Activated T-helper 1 cell treated with anti-CD3 and anti-CD28 coated beads, Interleukin-2, amount 50 U/mL, for 16 hours (primary cell): ENCODE measurements at places on chromosomes 1 and 21.

DNA sequence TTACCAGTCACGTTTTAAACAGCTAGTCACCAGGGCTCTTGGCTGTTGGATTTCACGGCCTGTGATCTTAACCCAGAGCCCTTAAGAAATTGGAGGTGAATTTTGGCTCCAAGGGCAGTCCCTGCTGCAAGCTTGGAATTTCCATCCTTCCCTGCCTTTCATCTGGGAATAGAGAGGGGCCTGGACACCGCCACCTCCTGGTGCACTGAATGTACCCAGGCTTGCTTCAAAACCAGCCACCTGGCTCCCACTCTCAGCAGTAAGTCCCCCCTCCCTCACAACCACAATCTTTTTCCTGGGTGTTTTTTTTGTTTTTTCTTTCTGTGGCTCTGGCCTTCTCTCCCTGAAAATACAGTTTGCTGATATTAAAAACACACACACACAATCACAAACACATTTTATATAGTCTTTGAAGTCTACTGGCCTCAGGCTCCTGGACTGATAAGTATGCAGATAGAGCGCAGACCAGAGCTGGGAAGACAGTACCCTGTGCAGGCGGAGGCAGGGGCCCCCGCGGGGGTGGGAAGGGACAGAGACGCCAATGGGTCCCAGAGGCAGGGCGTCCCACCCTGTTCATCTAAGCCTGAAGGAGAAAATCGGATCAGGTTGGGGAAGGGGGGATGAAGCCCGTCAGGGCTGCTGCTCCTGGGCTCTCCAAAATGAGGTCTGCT is 65.8 kb upstream of the IGSF21 start:
- no peak for DNase-seq

DNA sequence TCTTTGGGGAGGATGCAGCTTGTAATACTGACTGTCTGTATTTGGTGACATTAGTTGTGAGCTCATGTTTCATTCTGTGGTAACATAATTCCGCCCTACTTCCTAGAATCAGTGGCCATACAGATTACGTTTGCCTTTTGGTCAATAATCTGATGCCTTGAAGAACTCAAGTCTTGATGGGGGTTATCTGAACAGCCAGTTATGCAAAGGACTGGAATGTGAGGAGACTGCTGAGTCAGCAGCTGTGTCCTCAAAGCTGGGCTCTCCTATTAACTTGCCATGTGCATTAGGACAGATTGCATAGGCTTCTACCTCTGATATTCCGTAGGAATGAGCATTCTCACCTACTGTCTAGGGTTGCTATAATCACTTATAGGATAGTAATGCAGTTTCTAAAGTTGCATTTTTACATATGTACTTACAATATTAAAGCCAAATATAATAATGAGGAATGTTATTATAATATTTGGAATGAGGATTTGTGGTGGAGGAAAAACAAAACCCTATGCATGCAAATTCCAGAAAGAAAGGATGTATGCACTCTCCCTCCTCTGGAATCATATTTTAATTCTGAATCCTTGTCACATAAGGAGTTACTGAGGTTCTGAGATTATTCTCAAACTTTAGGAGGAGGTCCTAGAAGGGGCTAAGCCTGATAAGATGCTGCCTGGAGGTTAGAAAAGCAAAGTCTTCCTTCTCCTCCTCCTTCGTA is 116.0 kb downstream of the NOS1AP start:
- no peak for DNase-seq

DNA sequence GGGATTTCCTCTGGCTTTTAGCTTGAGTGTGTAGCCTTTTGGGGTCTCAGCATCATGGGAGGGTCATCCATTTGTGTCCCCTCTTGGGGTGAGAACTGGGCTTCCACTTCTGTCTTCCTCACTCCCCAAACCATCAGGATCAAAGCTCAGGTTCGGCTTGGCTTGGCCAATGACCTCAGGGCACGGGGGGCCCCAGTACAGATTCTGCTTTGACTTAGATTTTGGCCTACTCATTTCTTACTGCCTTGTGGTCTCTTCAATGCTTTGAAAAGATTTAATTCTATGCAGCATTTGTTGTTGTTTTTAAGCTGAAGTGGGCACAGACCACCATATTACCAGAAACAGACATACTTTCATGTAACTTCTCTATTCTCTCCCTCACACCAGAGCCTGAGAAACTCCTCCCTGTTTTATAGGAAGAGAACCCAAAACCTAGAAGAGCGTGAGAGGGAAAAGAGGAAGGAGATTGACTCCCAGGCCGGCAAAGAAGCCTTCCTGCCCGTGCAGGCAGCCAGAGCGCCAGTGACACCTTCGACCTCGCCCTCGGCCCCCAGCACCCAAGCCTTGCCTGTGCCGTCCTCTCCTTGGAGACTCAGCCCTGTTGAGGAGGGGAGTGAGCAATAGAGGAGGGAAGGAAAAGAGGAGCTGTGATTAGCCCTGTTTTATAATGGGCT is 1.9 kb upstream of the S100A3 start:
- DNase-seq, result no peak

- no peak for DNase-seq
These were observed 31.3 kb downstream of the PTGFRN start for GRCh38 chr1:116940814-116941599.
